A549 treated with AZD2906 at 1 μM for 4 hours (cell line): ENCODE measurements at places on chromosomes 4 and X. TPM values are rescaled to one million over a fixed set of nuclear protein-coding genes. Genes with fewer than 3 reads are reported as not detected.

The CXCL11 gene
- total RNA-seq: 0.08 to 0.20 TPM (median 0.14 TPM) in 5 replicates

The CXCL3 gene
- total RNA-seq: 3.2 to 4.4 TPM (median 3.3 TPM) in 5 replicates

The NPNT gene
- 0.28 to 0.72 TPM (median 0.42 TPM) in 5 replicates for total RNA-seq

The PCDH10 gene
- total RNA-seq: 0.10 to 0.14 TPM (median 0.11 TPM) in 5 replicates

The ABCG2 gene
- 14.1 to 18.6 TPM (median 15.9 TPM) in 5 replicates for total RNA-seq
